ENCODE measurements at places on chromosomes 13 and 19.

GRCh38 chr19:29694161-29694560 is 20.9 kb downstream of the C19orf12 start:
- no peaks in the 10 kb centered on the region for H3K27me3 ChIP-seq
- no peak for DNase-seq
- no peak overlapping the region for H3K4me3 ChIP-seq
- H3K27ac ChIP-seq, result no peak overlapping the region
- no peaks in the 10 kb centered on the region for H3K36me3 ChIP-seq
- peaks cover 4% of the 10 kb centered on the region for H3K4me1 ChIP-seq

- no peaks in the 10 kb centered on the region for H3K36me3 ChIP-seq
- H3K4me3 ChIP-seq, result no peak overlapping the region
- no peak for DNase-seq
- no peaks in the 10 kb centered on the region for H3K4me1 ChIP-seq
- H3K27me3 ChIP-seq, result no peaks in the 10 kb centered on the region
Observed at GRCh38 chr13:94640721-94641120, 39.1 kb downstream of the GPR180 start.

DNA sequence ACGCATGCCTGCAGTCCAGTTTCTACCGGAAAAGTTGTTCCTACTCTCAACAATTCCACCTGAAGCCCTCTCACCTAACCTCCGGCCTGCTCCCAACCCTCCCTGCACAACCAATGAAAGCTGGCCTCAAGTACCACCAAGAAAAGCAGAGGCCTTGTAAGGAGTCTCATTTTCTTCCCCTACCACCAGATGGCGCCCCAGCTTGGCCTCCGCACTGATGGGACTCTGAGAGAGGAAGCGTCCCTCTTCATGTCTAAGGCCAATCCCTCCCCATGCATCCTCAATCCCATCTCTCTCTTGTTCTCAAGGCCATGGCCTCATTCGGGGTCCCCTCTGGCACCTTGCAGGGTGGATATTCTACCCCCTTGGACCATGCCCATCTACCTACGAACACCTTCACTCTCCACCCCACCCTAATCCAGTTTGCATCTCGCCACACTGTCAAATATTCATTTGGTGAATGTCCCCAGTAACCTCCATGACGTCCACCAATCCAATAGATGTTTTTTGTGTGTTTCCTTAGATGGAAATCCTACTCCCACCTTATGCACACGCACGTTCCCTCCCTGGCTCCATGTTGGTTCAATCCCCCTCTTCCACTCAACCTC is 412.8 kb downstream of the ZNF536 start:
- no peak overlapping the region for H3K27ac ChIP-seq
- no peak for DNase-seq
- 0 out of 2 replicates have a peak, but pooled peaks cover 8% of the 10 kb centered on the region for H3K27me3 ChIP-seq
- no peak overlapping the region for H3K4me3 ChIP-seq
- H3K36me3 ChIP-seq, result no peaks in the 10 kb centered on the region
- H3K4me1 ChIP-seq, result no peaks in the 10 kb centered on the region

GRCh38 chr13:40341501-40341900 is 324.9 kb downstream of the FOXO1 start:
- no peaks in the 10 kb centered on the region for H3K36me3 ChIP-seq
- no peak overlapping the region for H3K4me3 ChIP-seq
- H3K27ac ChIP-seq, result no peak overlapping the region
- no peak for DNase-seq

GRCh38 chr13:76329004-76329403 is 557.2 kb downstream of the KCTD12 start:
- H3K27me3 ChIP-seq, result no peaks in the 10 kb centered on the region
- H3K4me3 ChIP-seq, result no peak overlapping the region
- no peak overlapping the region for H3K27ac ChIP-seq
- H3K36me3 ChIP-seq, result no peaks in the 10 kb centered on the region
- H3K4me1 ChIP-seq, result no peaks in the 10 kb centered on the region

DNA sequence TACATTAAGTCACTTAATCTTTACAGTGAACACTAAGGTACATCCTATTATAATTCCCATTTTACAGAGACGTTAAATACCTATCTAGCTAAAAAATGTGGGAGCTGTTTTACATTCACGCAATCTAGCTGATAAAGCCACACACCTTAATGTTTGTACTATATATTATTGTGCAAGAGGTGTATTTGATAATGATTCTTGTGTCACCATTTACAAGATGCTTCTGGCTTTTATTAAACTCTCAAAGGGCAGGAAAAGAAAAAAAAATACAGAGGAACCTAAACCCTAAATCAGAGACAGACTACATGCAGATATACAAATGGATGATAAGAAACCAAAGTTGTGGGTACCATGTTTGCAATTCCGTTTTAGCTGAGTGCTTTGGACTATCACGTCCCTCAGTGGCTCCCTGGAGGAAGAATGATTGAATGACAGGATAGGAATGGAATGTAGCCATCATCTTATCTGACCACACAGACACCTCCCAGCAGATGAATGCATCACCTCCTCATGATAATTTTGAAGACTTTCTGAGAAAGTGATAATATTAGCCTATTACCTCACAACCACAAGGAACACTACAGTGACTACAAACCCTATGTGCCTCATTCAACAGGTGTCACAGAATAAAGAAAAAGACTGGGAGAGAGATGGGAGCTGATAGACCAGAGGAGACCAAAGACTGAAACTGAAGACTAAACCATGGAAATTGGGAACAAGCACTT is 230.5 kb upstream of the SERP2 start:
- H3K4me1 ChIP-seq, result peaks cover 20% of the 10 kb centered on the region
- H3K36me3 ChIP-seq, result no peaks in the 10 kb centered on the region
- DNase-seq, result peak; percentile 24

- H3K4me1 ChIP-seq, result no peaks in the 10 kb centered on the region
- H3K36me3 ChIP-seq, result no peaks in the 10 kb centered on the region
- DNase-seq, result no peak
- no peak overlapping the region for H3K27ac ChIP-seq
Observed at GRCh38 chr13:93689333-93689732, 462.7 kb downstream of the GPC6 start.

- DNase-seq, result no peak
- no peaks in the 10 kb centered on the region for H3K36me3 ChIP-seq
- H3K4me1 ChIP-seq, result no peaks in the 10 kb centered on the region
- no peak overlapping the region for H3K27ac ChIP-seq
Observed at GRCh38 chr13:57063007-57063406, 77.7 kb upstream of the PRR20A start.
